ENCODE measurements at places on chromosomes 5 and 9.

DNA sequence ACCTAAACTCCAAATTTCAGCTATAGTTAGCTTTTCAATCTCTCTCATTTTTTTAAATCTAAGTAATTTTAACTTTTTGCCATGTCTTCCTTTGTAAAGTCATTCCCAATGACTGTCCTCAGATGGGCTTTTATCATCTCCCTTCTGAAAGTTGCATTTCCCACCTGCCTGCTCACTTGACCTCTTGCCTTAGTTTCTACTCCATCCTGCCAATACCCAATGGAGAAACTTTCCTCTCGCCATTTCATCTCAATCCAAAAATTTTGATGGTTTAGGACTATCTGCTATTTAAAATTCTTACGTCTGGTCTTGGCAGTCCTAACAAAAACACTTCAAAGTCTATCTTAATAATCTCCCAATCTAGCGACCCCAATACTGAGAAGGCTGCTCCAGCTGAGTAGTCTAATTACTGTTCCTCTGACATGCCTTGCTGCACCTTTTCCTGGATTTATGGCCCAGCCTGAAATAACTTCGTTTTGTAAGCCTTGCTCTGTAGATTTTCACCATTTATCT is 231.3 kb downstream of the PRR16 start:
- no peak for DNase-seq

DNA sequence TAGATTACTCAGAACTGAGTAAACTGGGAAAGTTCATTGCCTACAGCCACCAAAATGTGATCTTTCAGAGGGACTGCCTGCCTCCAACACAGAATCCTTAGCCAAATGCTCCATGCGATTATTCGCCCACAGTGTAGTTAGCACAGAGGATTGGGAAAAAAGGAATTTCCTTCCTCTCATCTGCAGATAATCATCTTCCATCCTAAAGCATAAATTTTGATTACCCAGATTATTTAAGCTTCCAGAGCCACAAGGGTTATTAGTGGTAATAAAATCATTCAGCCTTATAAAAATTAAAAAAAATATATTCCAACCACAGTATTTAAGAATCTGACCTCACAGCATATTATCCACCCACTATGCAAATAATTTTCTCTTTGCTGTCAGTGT is 285.3 kb upstream of the GRAMD2B start:
- no peak for DNase-seq

GRCh38 chr9:93288891-93289883 is 105.2 kb downstream of the WNK2 start:
- DNase-seq = no peak

GRCh38 chr9:68704814-68705530 is at the start of gene PIP5K1B:
Gene PIP5K1B (plus strand): TSS chr9:68705240. CDS start chr9:68822615, 117,375 bp downstream.
- peak; percentile 10 for DNase-seq

DNA sequence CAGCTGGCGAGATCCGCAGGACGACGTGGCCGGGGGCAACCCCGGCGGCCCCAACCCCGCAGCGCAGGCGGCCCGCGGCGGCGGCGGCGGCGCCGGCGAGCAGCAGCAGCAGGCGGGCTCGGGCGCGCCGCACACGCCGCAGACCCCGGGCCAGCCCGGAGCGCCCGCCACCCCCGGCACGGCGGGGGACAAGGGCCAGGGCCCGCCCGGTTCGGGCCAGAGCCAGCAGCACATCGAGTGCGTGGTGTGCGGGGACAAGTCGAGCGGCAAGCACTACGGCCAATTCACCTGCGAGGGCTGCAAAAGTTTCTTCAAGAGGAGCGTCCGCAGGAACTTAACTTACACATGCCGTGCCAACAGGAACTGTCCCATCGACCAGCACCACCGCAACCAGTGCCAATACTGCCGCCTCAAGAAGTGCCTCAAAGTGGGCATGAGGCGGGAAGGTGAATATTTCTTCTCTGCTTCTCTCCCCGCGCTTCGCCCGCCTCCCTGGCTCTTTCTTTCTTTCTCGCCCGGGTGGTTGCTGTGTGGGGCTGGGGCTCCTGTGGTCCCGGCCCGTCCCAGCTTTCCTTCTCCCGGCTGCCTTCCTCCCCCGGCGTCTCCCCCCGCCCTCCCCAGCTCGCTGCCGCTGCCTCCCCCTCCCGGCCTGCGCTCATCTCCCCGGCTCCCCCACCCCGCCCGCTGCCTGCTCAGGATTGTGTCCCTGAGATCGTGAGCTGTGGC is 2.2 kb downstream of the NR2F1 start:
- DNase-seq = no peak
